Ascending aorta (tissue), 2 donors: ENCODE measurements at places on chromosomes 2 and 18. TPM values are rescaled to one million over a fixed set of nuclear protein-coding genes. Genes with fewer than 3 reads are reported as not detected.

GRCh38 chr2:8489221-8489620 lies 192.6 kb upstream of the ID2 start:
- H3K36me3 ChIP-seq = no peaks in the 10 kb centered on the region
- peaks cover 4% of the 10 kb centered on the region for H3K4me1 ChIP-seq
- DNase-seq = no peak
- H3K4me3 ChIP-seq = no peak overlapping the region
- no peaks in the 10 kb centered on the region for H3K27me3 ChIP-seq

DNA sequence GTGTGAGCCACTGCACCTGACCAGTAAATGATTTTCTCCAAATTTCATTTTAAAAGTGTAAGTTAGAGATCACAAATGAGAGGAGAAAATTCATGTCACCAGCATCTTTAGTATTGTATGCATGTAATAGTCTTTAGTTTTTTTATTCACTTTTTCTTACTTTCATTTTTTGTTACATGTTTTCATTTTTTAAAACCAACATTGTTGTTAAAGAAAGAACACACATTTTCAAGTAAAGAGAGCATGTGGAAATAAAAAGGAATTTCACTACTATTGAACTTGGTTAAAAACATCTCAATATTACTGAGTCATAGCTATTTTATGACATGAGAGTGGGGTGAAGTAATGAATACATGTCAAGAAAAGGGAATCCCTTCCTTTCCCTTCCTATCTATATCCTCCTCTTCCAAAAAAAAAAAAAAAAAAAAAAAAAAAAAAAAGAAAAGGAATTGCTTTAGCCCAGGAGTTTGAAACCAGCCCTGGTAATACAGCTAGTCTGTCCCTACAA lies 29.1 kb upstream of the PMAIP1 start:
- H3K27me3 ChIP-seq = no peaks in the 10 kb centered on the region
- no peaks in the 10 kb centered on the region for H3K36me3 ChIP-seq
- H3K4me3 ChIP-seq = no peak overlapping the region
- DNase-seq = no peak

DNA sequence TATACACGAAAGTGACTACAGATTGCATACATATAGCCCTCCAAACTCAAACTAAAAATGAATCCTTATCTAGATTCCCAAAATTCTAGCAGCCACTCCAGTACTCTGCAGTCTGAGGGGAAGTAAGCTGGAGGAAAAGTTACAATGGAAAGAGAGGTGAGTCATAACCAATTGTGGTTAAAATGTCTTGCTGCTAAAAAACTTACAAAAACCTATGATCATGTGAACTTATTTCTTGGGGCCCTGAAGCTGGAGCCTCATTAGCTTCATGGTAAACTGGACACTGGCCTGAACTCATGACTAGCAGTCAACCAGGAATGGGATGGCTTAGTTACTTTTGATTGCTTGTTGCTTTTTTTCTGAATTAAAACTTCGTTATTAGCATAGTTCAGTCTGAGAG lies 175.9 kb downstream of the SLC4A3 start:
- no peaks in the 10 kb centered on the region for H3K4me1 ChIP-seq
- H3K36me3 ChIP-seq = no peaks in the 10 kb centered on the region
- no peak overlapping the region for H3K4me3 ChIP-seq
- no peaks in the 10 kb centered on the region for H3K27me3 ChIP-seq
- no peak for DNase-seq
- H3K27ac ChIP-seq = no peak overlapping the region

DNA sequence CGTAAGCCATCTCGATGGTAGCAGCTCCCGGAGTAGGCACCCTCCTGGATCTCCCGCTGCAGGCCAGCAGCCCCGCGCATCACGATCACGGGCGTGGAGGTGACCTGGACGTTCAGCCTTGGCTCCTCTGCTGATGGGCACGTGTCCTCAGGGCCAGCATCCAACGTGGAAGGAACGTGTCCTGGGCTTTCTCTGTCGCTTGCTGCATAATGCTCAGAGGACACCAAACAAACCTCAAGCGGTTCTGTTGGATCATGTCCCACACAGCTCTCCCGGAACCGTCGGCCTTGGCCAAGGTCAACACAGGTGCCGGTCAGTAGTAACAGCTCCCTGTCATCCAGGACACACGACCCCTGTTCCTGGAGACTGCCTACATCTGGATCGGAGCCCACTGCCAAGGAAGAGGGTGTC lies 23.1 kb downstream of the PASK start:
- no peaks in the 10 kb centered on the region for H3K36me3 ChIP-seq
- no peak overlapping the region for H3K27ac ChIP-seq
- no peak overlapping the region for H3K4me3 ChIP-seq
- H3K27me3 ChIP-seq = no peaks in the 10 kb centered on the region
- no peaks in the 10 kb centered on the region for H3K4me1 ChIP-seq

DNA sequence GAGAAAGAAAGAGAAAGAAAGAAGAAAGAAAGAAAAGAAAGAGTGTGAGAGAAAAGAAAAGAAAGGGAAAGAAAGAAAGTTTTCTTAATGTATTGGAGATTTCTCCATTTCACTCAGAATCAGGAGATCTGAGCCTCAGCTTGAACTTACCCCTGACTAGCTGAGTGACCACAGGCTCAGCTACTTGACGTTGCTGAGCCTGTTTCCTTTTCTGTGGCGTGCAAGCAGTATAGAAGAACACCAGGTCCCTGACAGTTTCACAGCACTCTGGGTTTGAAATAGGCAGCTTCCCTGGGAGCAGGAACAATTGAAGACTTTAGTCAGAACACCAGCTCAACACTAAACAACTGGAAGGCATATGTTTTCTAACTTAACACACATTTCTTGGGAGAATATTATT lies 44.7 kb downstream of the MARCO start:
- no peaks in the 10 kb centered on the region for H3K36me3 ChIP-seq
- H3K27me3 ChIP-seq = no peaks in the 10 kb centered on the region
- no peak overlapping the region for H3K27ac ChIP-seq
- H3K4me3 ChIP-seq = no peak overlapping the region
- no peak for DNase-seq
- H3K4me1 ChIP-seq = no peaks in the 10 kb centered on the region

GRCh38 chr2:67600222-67600871 lies 203.2 kb downstream of the ETAA1 start:
- no peak overlapping the region for H3K4me3 ChIP-seq
- H3K36me3 ChIP-seq = no peaks in the 10 kb centered on the region
- no peaks in the 10 kb centered on the region for H3K27me3 ChIP-seq
- no peak overlapping the region for H3K27ac ChIP-seq
- DNase-seq = no peak
- no peaks in the 10 kb centered on the region for H3K4me1 ChIP-seq

- no peak overlapping the region for H3K27ac ChIP-seq
- no peak overlapping the region for H3K4me3 ChIP-seq
- no peak for DNase-seq
- H3K4me1 ChIP-seq = no peaks in the 10 kb centered on the region
- no peaks in the 10 kb centered on the region for H3K27me3 ChIP-seq
These were observed 12.6 kb downstream of the PPP1R1C start for GRCh38 chr2:181998041-181998835.

- no peaks in the 10 kb centered on the region for H3K27me3 ChIP-seq
- peak overlapping the region; percentile 95 for H3K27ac ChIP-seq
- H3K36me3 ChIP-seq = no peaks in the 10 kb centered on the region
- H3K4me3 ChIP-seq = peak overlapping the region; percentile 4
- peaks cover 12% of the 10 kb centered on the region for H3K4me1 ChIP-seq
- peak; percentile 64 for DNase-seq
These were observed 67.9 kb downstream of the DGKD start for GRCh38 chr2:233422050-233422639.

CABYR gene
- total RNA-seq = not detected

CSRNP3 gene
- total RNA-seq = 2.8 TPM

HAAO gene
- 7.2 TPM for total RNA-seq
